GM18507 (cell line): ENCODE measurements at places on chromosomes 13 and 19.

GRCh38 chr19:29815231-29815630, 3.4 kb downstream of the CCNE1 start:
- no peak for DNase-seq

GRCh38 chr13:94784066-94784465, 71.7 kb upstream of the SOX21 start:
- DNase-seq, result no peak

DNA sequence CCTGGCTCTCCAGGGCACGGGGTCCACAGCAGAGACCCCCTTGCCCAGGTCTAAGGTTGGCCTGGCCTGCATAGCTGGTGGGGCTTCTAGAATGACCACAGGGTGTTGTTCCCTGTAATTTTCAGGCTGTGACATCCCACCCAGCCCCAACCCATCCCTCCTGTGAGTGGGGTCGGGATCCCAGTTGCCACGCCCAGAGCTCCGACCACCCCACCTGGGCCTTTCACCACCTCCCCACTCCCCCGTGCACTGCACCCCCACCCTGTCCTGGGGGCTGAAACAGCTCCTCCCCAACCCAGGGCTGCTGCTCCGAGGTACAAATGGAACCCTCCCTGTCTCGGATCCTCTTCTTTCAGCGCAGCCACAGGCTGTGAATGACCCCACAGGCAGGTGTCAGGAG, 8.4 kb upstream of the SLC7A10 start:
- DNase-seq, result no peak

DNA sequence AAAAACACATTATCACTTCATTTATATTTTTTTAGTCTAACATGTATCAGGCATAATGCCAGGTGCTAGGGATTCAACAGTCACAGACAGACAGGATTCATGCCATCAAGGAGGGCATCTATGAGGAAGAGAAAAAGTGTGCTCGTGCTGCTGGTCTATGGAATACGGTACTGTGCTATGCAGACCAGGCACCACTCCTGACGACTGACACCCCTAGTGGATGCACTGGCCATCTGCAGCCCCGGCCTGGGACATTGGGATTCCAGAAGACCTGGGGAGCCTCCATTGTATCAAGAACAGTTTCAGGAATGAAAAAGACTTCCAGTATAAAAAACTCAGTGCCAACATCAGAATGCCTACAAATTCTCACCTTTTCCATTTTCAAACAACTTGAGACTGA, 94.0 kb downstream of the KLF12 start:
- DNase-seq, result no peak

DNA sequence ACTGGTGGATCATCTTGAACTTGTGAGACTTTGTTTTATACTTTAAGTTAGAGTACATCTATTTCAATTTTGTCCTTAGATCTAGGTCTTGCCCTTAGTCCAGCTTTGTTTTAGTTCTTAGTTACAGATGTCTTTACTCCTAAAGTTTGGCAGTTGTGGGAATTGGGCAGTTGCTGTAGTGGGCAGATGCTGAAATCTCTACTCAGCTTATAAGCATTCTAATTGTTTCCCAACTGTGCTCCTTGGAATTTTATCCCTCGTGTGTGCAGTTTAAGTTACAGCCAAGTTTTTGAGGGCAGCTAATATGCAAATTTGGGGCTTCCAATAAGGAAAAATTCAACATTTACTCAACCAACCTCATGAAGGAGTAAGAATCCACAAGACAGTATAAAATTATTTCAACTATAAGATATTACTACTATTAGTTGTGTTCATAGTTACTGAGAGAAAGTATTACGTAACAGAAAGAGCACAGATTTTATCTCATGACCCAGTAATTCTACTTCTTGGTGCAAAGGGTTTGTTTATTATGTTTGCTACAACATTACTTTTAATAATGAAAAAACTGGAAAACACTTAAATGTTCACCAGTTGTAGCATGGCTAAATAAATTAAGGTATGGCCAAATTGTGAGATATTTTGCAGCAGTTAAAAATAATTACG, 32.9 kb downstream of the CCDC122 start:
- DNase-seq, result no peak

GRCh38 chr13:47146991-47147811, 250.3 kb upstream of the HTR2A start:
- peak; percentile 25 for DNase-seq

GRCh38 chr13:110128546-110128945, 178.4 kb downstream of the COL4A1 start:
- no peak for DNase-seq

DNA sequence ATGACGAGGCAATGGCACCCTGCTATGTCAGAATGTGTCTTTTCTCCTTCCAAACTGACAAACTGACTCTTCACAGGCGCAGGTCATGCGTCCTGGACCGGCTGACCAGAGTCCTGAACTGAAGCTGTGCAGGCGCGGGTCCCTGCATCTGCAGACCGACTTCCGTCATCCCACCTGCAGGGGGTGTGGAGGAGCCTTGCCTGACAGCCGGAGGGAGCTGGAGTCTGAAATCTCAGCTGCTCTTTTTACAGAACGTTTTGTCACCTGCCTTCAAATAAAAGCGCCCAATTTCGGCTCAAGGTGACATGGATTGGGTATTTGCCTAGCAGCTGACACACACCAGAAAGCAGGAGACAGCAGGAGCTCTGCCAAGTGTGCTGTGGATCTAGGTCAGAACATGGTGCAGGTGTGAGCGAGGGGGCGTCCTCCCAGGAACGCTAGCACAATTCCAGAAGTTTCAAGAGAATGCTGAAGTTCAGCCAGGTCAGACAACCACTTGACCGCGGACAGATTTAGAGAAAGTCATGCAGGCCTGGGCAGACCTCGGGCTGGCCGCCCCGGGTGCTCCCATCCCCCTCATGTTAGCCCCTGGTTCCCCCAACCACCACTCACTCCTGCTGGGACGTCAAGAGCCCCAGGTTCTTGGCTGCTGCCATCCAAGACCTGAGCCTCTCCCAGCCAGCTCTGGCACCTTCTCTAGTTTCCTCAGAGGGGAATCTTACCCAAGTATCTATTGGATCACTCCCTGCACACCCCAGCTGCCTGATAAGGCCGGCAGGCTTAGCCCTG, 32.8 kb downstream of the ELL start:
- DNase-seq, result no peak

GRCh38 chr13:44576351-44577235, 463 bp upstream of the TSC22D1 start:
- no peak for DNase-seq

DNA sequence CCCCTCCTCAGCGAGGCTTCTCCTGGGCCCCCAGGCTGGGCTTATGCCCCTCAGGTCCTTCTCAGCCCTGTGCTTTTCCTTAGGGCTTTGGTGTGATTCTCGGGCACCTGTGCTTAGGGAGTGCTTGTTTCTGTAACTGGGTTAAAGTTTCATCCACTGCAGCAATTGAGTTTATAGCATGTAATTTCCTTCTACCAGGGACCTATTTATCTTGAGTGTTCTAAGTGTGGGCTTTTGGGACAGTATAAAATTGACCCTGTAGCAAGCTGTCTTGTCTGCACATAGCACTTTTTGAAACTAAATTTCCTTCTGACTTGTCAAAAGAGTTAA, 47.6 kb downstream of the GATAD2A start:
- DNase-seq, result no peak

DNA sequence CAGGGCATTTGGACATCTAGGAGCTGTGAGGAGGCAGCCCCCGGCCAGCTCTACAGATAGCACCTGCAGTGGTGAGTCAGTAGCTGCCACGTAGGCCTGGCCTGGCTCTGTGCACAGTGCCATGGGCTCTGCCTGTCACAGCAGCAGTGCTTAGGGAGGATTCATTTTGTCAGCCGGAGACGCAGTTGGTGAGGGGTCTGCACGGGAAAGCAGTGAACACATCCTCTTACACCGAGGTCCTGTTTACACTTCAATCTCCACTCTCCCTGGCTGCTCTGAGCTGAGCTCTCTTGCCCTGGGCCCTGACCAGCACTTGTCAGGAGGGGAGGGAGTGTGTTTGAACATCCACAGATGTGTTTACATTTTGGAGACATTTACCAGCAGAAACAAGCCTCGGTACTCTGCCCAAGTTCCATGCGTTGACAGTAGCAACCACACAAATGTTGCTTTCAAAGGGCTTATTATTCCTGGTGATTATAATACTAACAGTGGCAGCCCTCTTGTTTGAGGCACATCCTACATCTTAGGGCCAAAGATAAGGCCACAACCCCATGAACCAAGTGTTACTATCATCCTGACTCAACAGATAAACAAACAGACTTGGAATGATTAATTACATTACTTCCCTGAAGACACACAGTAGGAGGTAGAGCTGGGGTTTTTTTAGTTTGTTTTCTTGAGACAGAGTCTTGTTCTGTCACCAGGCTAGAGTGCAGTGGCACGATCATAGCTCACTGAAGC, 148.9 kb downstream of the USP12 start:
- no peak for DNase-seq

- DNase-seq, result no peak
These were observed 44.8 kb downstream of the USP12 start for GRCh38 chr13:27126859-27127258.
